ENCODE measurements at places on chromosomes 3 and 15.

GRCh38 chr15:57228395-57228794, 147.9 kb upstream of the CGNL1 start:
- DNase-seq: no peak

- no peak for DNase-seq
Measured at GRCh38 chr3:50534681-50535330, 31.4 kb upstream of the CACNA2D2 start.

- no peak for DNase-seq
Measured at GRCh38 chr3:148932972-148933371, 58.4 kb upstream of the GYG1 start.

- no peak for DNase-seq
Measured at GRCh38 chr3:183826448-183827250, 1.3 kb upstream of the MAP6D1 start.

GRCh38 chr3:90035643-90036042, 928.2 kb downstream of the EPHA3 start:
- DNase-seq: no peak

DNA sequence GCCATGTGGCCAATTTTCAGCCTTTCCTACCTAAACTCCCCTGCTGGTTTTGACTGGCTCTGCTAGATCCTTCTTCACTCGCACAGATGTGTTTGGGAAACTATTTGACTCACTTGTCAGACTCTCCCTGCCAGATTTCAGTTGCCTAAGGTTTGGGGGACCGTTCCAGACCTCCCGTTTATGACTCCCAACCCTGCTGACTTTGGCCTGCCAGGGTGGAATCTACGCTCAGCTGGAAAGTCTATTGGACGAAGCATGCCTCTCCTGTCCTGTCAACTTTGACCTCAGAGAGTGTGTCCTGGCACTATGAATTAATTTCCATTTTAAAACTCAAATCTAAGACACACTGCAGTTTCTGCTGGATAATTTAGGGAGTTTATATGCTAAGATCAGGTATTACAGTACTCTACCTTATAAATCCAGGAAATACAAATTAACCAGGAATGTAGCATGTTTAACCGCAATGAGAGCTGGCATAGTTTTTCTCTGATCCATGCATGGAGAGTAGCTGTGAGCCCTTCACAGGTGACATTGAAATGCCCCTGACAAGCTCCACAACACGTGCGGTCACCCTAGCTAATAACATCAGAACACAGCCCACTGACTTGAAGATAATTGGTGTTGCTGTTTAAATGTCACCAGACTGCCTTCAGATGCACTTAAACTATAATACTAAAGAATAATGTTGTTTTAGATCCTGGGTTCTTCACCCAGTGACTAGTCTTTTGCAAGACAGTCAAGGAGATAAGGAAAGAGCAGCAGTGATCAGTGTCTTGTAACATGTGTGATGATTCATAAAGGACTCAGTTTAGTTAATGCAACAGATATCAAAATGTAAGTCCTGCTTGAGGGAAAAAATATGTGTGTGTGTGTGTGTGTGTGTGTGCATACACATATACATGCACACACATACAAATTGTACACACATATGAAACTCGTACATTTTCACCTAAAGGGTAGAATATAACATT, 223.0 kb upstream of the MCTP2 start:
- no peak for DNase-seq

- no peak for DNase-seq
Measured at GRCh38 chr3:196774848-196775422, 35.3 kb downstream of the PAK2 start.

- DNase-seq: no peak
Measured at GRCh38 chr15:72536506-72536905, 62.4 kb downstream of the ARIH1 start.

DNA sequence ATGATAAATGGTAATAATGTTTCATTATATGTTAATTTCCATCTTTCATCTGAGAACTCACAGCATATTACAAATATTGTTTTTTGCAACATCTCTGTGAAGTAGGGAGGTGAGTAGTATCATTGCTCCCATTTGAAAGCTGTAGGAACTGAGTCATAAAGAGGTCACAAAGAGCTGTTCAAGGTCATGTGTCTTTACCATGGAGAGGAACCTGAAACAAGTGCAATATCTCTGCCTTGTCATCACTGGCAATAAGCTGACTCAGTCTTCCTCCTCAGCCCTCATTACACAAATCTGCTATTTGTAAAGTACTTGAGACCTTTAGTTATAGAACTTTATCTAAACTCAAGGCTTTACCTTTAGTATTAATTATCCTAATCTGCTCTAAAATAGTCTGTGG, 4.4 kb upstream of the ATP13A4 start:
- DNase-seq: no peak

- DNase-seq: no peak
Measured at GRCh38 chr3:175648899-175649298, 789.8 kb downstream of the NAALADL2 start.

- no peak for DNase-seq
Measured at GRCh38 chr3:52838561-52839267, 3.9 kb upstream of the MUSTN1 start.

DNA sequence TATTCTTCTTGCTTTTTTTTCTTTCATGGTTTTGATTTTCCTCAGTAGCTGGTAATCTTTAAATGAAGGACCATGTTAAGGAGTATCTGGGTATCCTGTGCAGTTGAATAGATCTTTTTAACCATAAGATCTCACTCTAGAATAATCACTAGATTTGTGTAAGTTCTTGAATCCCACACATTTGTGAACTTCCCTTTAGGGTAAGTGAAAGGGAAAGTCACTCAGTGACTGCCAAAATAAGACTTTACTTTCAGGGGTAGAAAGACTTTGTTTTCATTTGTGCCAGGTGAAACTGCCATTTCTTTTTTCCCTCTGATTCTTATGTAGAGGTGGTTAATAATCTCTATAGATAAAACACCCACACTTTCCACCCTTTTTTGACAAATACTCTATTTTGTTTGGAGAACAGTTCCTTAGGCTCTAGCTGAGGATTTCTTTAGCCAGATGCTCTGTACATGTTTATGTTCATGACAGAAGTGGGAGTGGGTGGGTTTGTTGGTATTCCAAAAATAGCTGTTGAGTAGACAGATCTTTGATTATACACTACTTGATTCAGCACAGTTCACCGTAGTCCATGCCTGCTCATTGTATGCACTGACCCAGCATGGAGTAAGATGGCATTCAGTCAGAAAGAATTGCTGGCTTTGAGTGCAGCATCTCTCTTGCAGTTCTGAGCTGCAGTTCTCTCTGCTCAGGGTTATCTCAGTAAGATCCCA, 28.5 kb downstream of the LRRC49 start:
- DNase-seq: no peak

GRCh38 chr15:73697033-73697467, 12.9 kb downstream of the CD276 start:
- DNase-seq: peak; percentile 80

- DNase-seq: no peak
Measured at GRCh38 chr3:188310270-188310710, 156.3 kb downstream of the LPP start.

- DNase-seq: no peak
Measured at GRCh38 chr3:196966526-196967401, 1.9 kb downstream of the PIGZ start.

DNA sequence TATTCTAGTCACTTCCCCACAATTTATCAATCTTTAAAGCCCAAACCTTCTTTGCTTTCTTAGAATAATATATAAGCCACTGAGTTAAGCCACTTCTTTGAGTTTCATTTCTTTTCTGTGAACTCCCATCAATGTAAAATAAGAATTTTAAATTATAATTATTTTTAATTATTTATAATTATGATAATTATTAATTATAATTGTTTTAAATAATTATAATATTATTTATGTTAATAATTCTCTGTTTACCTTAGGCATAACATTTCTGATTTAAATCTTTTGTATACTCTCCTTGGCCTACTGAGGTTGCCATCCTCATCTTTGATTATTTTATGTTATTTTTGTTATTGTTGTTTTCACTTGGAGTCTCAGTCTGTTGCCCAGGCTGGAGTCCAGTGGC, 644.2 kb downstream of the ROBO2 start:
- no peak for DNase-seq

DNA sequence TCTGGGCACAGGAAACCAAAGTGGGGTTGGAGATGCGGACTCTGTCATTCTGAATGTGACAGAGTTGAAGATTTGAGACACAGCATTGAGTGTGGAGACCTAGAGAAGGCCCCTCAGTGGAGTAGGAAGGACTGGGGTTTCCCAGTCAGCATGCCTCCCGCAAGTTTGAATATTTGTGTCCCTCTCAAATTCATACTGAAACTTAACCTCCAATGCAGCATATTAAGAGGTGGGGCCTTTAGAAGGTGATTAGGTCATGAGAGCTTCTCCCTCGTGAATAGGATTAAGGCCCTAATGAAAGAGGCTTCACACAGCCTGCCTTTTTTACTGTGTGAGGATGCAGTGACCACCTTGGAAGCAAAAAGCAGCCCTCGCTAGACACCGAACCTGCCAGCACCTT, 8.0 kb downstream of the HDDC3 start:
- DNase-seq: no peak

DNA sequence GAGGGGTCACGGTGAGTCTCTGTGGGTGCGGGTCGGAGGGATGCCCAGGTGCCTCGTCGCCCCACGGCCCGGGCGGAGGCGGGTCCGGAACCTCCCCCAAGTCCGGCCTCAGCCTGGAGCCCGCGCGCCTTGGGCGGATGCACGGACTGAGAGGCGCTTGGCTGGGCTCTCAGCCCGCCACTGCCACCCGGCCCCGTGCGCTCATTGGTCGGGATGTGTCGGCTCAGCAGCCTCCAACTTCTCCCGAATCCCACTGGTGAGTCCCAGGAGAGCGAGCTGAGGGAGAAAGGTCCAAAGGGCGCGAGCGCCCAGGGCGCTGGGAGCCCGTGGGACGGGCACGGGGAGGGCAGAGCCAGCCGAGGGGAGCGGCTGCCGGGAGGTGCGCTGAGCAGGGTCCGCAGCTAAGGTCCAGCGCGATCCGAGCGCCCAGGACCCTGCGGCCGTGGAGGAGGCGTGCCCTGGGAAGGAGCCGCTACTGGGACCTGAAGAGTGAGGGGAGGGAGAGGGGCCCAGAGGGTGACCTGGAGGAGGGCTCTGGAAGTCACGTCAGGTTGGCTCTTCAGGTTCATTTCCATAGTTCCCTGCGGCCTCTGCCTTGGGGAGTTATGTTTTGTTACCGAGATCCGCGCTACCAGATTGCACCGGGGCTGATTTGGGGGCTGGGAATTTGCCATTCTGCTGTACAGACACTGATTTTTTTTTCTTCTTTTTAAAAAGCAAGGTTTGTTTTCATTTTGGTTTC, at the start of gene MME:
Gene MME, plus strand, starts transcription at position 574 of the 742 bp plus-strand sequence. CDS start 3,849 bp downstream, outside the sequence.
- DNase-seq: no peak

DNA sequence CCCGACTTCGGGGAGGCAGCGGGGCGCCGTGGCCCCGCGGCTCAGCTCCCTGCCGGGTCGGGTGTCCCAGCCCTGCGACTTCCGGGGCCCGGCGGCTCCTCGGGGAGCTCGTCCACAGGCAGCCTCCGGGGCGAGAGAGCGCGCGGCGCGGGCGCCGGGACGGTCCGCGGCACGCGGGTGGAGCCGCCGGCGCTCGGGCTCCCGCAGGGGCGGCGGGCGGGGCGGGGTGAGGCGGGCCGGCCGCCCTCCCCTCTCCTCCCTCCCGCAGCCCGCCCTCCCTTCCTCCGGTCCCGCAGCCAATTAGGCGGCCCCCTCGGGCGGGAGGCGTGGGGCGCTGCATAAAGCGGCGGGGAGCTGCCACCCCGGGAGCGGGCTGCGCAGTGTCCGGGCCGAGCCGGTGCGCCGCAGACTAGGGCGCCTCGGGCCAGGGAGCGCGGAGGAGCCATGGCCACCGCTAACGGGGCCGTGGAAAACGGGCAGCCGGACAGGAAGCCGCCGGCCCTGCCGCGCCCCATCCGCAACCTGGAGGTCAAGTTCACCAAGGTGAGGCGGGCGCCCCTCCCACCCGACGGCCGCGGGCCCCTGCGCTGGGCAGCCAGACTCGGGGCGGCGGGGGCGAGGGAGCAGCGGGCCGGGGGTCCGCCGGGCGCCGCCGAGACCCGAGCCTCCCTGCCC, at the start of gene ALDH1A3:
Gene ALDH1A3, plus strand, starts transcription at position 368 of the 675 bp plus-strand sequence. Its CDS starts 77 bp downstream, at position 445.
- no peak for DNase-seq

DNA sequence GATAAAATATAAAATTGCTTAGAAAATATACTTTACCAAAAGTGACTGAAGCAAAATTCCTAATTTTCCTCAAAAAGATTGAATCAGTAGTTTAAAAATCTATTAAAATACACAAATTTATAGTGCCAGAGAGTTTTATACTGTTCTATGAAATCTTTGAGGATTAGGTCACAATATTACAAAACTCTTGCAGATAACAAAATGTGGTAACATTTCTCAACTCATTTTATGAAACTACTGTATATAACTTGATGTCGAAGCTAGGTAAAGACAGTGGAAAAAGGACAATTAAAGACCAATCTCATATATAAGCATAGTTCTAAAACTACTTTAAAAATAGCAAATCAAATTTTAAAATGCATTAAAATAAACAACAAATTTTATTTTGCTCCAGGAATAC, 15.9 kb downstream of the VEPH1 start:
- DNase-seq: no peak

- DNase-seq: no peak
Measured at GRCh38 chr15:80242132-80242769, 9.8 kb downstream of the CTXND1 start.

GRCh38 chr3:141484701-141485287, 2.0 kb upstream of the RASA2 start:
- DNase-seq: no peak

GRCh38 chr3:97930018-97930417, 42.2 kb downstream of the RIOX2 start:
- no peak for DNase-seq

GRCh38 chr3:41846850-41847249, 115.1 kb downstream of the ULK4 start:
- no peak for DNase-seq

DNA sequence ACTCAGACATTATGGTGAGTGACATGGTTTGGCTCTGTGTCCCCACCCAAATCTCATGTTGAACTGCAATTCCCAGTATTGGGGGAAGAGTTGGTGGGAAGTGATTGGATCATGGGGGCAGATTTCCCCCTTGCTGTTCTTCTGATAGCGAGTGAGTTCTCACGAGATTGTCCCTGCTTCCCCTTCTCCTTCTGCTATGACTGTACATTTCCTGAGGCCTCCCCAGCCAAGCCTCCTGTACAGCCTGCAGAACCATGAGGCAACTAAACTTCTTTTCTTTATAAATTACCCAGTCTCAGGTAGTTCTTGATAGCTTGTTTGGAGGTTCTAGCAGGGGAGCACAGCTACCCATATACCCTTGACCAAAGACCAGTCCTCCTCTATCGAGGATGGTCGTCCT, 45.9 kb downstream of the ADAM10 start:
- DNase-seq: no peak

DNA sequence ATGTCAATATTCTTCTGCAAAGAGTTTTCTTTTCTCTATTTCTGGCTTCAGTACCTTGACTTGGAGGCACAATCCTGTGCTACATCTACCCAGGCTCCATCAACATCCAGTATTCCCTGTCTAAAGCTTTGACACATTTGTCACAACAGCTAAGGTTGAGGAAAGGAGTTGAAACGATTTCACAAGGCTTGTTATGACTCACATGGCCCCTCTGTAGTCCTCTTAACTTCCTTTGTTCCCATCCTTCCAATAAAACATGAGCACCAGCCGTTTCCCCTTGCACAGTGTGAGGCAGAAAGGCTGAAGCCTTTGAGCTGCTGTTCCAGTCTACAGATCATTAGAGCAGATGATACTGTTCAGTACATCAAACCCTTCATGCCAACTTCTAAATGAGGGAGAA, 163.0 kb upstream of the TMCO5A start:
- DNase-seq: no peak
